ENCODE measurements at places on chromosomes 13 and 19. TPM values are rescaled to one million over a fixed set of nuclear protein-coding genes. Genes with fewer than 3 reads are reported as not detected.

Gene DHDH
- not detected for total RNA-seq

Gene PTPRH
- 3.9 TPM for total RNA-seq

Gene GPR4
- not detected for total RNA-seq

Gene ZNF667
- 0.97 TPM for total RNA-seq

Gene COL4A2
- 1,116 TPM for total RNA-seq

Gene KLK7
- total RNA-seq: not detected

Gene PSG4
- 121 TPM for total RNA-seq

Gene LNX2
- 7.8 TPM for total RNA-seq

Gene TTC9B
- not detected for total RNA-seq

Gene ZNF226
- 21.2 TPM for total RNA-seq

Gene STARD13
- 48.0 TPM for total RNA-seq

Gene TEX101
- total RNA-seq: not detected

Gene SIGLECL1
- not detected for total RNA-seq

Gene KASH5
- total RNA-seq: not detected

Gene C19orf81
- total RNA-seq: not detected

Gene ZNF626
- 13.4 TPM for total RNA-seq
